Left renal cortex interstitium (tissue), 4 donors: ENCODE measurements at places on chromosomes 5 and 9.

DNA sequence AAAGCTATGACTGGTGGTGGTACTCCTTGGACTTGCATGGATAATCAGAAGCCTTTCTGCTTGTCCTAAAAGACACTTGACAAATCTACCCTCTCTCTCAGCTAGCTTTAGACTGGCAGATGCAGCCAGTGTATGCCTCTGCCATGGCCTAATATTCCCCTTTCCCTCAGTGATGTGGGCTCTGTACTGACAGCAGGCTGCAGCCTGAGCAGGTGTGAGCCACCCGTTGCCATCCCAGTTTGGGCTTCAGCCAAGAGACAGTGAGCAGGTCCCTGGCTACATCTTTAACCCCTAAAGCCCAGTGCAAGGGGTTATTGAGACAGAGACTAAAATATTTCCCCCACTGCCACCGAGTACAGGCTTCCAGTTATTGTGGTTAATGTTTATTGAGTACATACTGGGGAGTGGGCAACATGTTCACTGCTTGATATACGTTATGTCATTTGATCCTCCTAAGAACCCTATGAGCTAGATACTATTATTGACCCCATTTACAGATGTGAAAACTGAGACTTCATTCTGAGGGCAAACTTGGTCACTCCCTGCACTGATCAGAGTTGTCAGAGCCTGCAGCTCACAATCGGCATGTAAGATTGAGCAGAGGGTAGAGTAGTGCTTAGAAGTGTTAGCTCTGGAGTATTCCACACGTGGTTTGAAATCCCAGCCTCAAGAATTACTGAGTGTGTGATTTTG lies 254.2 kb downstream of the ARHGAP26 start:
- no peak for DNase-seq

DNA sequence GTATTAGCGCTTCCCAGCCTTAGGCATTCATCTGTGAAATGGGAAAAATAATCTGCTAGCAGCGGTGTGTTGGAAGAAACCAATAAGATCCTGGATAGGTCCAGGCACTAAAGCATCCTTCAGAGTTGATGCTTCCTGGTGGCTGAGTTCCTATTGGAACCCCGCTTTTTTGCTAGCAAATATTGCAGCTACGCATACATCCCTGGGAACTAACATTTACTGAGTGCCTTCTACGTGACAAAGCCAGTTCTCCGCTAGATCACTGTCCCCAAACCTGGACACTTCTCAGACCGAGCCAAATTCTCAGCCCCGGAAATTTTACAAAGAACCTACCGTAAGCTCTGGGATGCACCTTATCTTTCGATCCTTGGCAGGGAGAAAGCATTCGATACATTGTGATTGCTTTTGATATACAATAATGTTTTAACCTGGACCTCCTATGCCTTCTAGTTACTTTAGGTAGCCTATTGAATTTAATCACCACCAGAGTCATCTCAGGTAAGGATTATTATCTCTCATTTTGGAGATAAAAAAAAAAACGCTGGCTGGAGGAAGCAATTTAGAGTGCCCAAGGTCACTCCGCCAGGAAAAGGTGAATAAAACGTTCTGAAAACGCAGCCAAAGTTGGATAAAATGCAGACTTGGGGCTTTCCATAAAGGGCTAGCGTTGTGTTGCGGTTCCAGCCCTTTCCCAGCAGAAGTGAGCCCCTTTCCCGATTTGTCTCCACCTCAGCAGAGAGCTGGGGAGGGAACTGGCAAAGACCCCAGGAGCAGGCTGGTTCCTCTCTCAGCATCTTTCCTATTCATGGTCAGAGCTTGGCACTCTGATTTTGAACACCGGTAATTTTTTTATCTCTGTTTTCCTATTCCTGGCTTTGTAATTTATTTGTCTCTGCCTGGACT lies 2.6 kb upstream of the MSX2 start:
- no peak for DNase-seq

DNA sequence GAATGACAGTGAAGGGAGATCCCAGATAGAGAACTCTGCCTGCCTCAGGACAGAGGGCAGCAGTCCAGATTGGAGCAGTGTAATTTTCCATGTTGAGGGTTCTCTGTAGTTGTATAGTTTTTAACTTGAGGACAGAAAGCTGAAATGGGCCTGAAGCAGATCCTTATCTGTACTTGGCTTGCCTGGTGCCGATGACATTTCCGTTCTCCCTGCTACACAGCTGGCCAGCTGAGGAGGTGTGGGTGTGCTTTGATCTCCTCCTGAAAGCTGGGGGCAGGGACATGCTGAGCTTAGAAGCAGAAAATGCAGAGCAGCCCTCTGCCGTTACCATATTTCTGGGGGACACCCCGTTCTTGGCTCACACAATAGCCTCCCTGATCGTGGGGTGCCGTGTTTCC lies 10.5 kb downstream of the GLRX start:
- DNase-seq, result no peak

GRCh38 chr9:19122490-19123042 lies 4.7 kb downstream of the PLIN2 start:
- no peak for DNase-seq

DNA sequence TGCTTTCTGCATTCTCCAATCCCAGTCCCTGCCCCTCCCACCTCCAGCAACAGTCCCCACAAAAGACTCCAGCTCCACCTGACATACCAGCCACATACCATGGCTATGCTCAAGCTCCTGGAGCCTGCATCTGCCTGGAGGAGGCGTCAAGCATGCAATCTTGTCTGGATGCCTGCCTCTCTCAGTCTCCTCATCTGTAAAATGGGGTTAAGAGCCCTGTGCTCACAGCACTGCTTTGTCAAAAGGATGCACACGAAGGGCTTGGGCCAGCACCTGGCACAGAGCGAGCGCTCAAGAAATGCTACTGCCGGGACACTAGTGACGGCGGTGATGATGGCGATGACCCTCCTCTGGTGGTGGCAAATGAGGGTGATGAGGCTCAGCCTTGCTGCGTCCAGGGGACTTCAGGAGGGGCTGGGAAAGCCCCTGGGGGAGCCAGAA lies 202.9 kb upstream of the IER5L start:
- DNase-seq, result no peak

DNA sequence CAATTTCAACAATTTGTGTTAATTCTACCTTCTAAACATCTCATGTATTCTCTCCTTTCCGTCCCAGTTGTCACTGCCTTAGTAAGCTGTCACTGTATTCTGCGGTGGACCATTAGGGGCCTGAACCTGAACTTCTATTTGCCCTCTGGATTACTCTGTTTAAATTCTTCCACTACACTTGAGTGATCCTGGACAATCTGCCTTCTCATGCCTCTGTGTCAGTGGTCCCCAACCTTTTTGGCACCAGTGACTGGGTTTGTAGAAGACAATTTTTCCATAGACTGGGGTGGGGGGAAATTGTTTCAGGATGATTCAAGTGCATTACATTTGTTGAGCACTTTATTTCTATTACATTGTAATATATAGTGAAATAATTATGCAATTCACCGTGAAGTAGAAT lies 1157.6 kb upstream of the SEMA6A start:
- no peak for DNase-seq

DNA sequence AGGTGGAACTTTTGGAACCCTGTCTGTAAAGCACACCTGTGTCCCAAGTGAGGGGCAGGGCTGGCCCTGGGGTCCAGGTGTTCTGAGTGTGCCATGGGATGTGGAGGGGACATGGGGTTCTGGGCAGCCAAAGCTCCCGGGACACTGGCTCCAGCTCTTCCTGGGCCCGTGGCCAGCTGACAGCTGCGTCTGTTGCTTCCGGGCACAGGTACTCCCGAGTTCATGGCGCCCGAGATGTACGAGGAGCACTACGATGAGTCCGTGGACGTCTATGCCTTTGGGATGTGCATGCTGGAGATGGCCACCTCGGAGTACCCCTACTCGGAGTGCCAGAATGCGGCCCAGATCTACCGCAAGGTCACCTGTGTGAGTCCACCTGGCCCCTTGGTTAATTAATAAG lies 50.7 kb downstream of the WNK2 start:
- DNase-seq, result no peak

DNA sequence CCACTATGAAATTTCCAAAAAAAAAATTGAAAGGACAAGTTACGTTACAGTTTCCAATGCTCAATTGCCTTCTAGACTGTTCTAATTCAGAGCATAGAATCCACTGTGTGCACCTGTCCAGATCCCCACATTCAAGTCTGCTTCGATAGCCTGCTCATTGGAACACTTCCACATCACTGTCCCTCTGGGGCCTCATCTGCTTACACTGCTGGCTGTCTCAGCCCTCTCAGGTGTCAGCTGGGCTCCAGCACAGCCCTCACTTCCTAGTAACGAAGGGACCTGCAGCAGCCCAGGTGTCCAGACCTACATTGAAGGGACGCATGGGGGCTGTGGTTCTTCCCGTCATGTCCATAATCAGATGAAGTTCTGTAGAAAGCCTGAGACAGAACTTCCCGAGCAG lies 94.3 kb upstream of the EMB start:
- DNase-seq, result no peak

DNA sequence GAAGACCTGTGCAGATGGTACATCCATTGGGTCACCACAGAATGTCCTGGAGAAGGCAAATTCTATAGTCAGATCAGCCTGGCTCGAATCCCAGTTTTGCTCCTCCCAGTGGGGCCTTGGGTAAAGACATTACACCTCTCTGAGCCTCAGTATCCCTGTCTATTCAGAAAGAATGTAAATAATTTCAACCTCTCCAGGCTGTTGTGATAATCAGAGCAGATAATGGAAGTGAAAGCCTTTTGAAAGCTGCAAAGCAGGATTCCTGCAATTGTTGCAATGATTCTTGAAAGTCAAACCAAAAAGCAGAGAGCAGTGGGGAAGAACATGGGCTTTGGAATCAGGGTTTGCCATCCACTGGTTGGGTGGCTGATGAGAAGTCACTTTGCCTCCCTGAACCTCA lies 63.2 kb downstream of the LHX2 start:
- DNase-seq, result no peak

- DNase-seq, result no peak
Measured at GRCh38 chr5:160638161-160638742, 213.8 kb downstream of the ATP10B start.

- DNase-seq, result no peak
Measured at GRCh38 chr9:87494970-87495471, 2.6 kb upstream of the DAPK1 start.

DNA sequence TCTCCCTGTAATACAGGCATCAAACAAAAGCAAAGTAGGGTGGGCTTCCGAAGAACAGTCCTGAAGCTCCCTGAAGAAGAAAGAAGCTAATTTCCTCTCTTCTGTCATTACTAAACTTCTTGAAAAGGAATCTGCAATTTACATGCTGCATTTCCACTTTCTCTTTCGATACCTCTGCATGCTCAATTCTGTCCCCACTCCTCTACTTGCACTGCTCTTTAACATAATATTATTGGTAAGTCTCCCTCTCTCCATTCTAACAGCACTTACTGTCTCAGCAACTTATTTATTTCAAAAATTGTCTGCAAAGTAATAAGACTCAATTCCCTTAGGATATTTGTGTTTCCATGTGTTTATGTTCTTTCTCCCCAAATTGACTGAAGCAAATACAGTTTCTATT lies 3.9 kb upstream of the PLPP1 start:
- no peak for DNase-seq

- DNase-seq, result no peak
Measured at GRCh38 chr5:132427281-132428146, 58.0 kb downstream of the SLC22A5 start.

DNA sequence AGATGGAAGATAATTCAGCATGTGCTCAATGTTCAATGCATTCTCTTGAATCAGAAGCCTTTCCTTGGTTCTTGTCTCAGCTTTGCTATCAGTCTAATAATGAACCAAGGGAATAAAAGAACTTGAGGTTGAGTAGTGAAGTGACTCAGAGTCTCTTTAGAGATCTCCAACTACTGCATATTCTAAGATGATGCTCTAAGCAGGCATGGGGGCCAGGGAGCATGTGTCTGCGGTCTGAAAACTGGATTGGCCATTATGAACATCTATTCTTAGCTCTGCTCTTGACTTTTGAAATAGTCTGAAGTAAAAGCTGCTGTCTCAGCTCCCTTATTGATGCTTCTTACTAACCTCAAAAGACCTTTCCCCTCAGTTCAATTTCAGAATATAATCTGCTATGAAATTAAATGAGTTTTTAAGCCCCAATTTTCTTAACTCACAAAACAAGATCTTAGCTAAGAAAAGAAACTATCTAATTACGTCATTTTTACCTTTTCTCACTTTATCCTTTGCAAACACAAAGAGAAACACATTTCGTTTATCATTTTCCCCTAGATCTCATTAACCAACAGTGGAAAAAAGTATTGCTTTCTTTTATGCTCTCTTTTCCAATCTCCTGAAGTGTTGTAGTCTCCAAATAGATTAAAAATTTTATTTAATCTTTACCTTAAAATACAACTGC lies 44.8 kb downstream of the PLCXD3 start:
- no peak for DNase-seq

- DNase-seq, result peak; percentile 37
Measured at GRCh38 chr5:132526290-132526973, 16.9 kb downstream of the IL5 start.

GRCh38 chr9:92722386-92723298 lies 42.0 kb downstream of the BICD2 start:
- no peak for DNase-seq

DNA sequence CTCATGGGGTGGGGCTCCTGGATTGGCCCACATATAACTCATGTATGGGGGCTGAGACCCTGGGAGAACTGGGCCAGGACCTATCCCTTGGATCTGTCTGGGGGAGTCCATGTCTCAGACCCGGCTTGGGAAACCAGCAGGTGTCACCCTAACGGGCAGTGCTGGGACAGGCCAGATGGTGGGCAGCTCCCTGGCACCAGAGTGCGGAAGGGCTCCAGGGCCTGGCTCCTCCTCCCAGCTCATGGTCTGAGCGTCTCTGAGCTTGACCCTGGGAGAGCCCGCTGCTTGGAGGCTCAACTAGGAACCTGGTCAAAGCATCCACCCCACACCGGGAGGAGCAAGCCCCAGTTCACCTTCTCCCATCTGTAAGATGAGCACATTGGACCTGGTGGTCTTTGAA lies 15.5 kb upstream of the NCS1 start:
- DNase-seq, result no peak

DNA sequence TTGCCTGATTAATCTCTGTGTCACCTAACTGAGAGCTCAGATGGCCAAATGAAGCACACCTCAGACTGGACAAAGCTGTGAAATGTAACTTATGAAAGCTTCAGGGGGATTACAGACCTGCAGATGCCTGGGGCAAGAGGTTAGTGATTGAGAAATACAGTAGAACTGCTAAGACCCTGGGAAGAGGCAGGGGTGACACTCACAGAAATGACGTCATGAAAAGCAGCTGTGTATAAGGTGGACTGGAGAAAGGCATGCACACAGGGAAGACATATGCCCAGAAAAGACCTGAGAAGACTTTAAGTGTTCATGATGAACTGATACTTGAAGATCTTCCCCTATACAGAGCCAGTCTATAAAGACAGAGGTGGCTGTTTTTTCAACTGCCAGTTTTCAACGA lies 49.3 kb upstream of the SPTLC1 start:
- no peak for DNase-seq

GRCh38 chr9:130382636-130383349 lies 62.0 kb upstream of the ASS1 start:
- no peak for DNase-seq

GRCh38 chr5:173412566-173412965 lies 84.4 kb upstream of the STC2 start:
- no peak for DNase-seq

DNA sequence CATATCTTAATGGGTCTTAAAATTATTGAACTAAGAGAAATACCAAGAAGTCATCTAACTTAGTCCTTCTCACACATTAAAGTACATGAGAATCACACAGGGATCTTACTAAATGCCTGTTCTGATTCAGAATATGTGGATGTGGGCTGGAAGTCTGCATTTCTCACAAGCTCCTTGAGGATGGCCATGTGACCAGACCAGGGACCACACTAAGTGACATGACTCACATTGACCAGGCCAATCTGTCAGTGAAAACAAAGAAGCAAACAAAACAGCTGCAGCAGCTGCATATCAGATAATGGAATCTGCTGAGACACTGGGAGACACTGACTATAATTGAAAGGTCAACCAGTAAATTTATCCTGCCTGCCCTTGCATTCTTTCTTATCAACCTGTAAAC lies 110.5 kb downstream of the ADAMTS12 start:
- no peak for DNase-seq
